ENCODE measurements at places on chromosomes 6 and 20. TPM values are rescaled to one million over a fixed set of nuclear protein-coding genes. Genes with fewer than 3 reads are reported as not detected.

Gene C20orf204
- 0.32 TPM for total RNA-seq

- peak within 1 kb of the TSS; percentile 77 for H3K4me3 ChIP-seq
- peaks cover 10% of the 10 kb centered on the region for H3K4me1 ChIP-seq
These were observed at the start of gene THBD for GRCh38 chr20:23049201-23050075. Gene THBD (minus strand): TSS chr20:23049672. CDS start chr20:23049504, 168 bp downstream.

DNA sequence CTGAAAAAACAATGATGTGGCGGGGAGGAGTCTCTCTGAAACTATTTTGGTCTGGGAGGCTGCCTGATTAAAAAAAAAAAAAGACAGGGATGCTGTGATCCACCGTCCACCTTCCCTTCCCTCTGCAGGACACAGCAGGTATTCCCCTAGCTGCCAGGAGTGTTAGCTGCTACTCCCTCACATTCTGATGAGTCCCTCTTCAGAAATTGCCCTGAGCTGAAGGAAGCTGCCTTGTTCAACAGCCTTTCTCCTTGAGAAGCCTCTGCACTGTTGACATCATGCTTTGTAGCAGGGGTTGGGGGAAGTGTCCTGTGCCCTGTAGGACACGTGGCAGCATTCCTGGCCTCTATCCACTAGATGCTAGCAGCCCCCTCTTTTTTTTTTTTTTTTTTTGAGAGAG lies 71.7 kb upstream of the ZMYND8 start:
- no peak overlapping the region for H3K27ac ChIP-seq
- no peak overlapping the region for H3K4me3 ChIP-seq
- H3K4me1 ChIP-seq = 0 out of 2 replicates have a peak, but pooled peaks cover 5% of the 10 kb centered on the region
- H3K36me3 ChIP-seq = no peaks in the 10 kb centered on the region

Gene RNF39
- total RNA-seq = not detected

Gene CST4
- total RNA-seq = not detected

Gene LY6G5B
- 2.7 TPM for total RNA-seq

DNA sequence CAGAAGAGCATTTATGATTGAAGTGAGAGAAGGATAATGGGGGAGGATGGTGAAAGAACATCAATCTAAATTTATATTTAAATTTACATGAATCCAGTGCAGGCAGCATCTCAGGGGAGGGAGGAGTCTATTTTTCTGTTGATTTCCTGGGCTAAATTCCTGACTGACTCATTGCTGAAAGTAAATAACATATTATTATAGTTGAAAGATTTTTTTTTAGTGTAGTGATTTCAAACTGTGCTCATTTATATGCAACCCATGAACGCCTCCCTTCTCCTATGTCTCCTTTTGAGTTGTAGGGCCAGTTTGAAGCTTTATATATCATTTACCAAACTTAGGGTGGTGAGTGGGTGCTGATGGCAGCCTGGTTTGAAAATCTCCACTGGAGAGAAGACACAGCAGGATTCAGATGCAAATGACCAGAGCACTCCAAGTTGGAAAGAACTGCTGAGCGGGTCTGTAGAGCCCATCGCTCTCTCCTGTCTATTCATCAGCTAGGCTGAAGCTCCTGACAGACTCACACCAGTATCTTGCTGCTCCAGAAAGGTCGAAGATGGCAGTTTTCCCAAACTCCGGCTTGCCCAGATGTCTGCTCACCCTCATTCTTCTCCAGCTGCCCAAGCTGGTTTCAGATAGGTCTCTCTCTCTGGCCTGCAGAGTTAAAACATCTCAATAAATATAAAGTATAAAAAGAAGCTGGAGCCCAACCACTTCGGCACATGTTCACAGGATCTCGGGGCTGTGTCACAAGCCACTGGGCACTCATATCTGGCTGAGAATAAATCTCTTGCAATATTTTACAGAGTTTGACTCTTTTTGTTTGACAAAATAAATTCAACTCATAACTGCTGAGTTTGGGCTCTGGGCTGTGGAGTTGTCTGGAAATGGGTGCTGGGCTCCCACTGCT lies 18.3 kb downstream of the BTN2A1 start:
- peak; percentile 53 for DNase-seq
- no peaks in the 10 kb centered on the region for H3K36me3 ChIP-seq
- no peaks in the 10 kb centered on the region for H3K27me3 ChIP-seq
- H3K27ac ChIP-seq = peak overlapping the region; percentile 14
- H3K4me3 ChIP-seq = no peak overlapping the region

GRCh38 chr6:137202078-137202477 lies 17.1 kb downstream of the IFNGR1 start:
- no peak for DNase-seq
- H3K27me3 ChIP-seq = no peaks in the 10 kb centered on the region
- H3K4me1 ChIP-seq = no peaks in the 10 kb centered on the region
- H3K36me3 ChIP-seq = peaks cover 67% of the 10 kb centered on the region

Gene KCNS1
- total RNA-seq = 0.11 TPM

DNA sequence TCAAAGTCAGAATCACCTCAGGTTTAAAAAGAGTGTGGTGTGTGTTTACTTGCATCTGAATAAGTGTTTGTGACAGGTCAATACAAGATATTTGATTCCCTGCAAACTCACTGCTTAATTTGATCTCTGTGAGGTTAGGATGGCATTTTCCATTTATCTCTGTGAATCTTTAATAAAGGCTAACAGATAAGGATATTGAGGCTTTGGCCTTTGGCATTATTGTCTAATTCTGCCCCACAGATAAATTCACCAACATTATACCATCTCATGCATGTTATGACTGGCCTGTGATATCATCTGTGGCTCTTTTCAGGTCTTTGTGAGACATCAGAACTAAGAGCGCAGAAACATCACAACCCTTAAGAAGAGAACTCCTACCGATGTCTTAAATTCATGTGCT lies 84.7 kb downstream of the TRMT6 start:
- DNase-seq = no peak
- no peaks in the 10 kb centered on the region for H3K36me3 ChIP-seq
- no peaks in the 10 kb centered on the region for H3K27me3 ChIP-seq
- no peak overlapping the region for H3K27ac ChIP-seq

DNA sequence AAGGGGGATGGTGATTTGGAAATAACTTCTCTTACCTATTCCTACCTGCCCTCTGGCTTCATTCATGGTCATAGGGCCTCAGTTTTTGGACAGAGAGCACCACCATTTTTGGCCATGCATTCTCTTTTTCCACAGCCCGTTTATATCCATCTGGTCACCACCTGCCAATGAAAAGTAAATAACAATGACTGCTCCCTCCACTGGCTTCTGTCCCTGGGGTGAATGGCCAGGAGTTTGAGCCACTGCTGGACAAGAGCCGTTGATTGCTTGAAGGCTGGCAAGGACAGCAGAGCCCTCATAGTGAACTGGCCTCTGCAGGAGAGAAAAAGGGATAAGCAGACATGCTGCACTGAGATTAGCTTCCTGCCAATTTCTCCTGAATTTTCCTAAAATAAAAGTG lies 261.8 kb downstream of the ADGB start:
- no peak overlapping the region for H3K4me3 ChIP-seq
- H3K36me3 ChIP-seq = no peaks in the 10 kb centered on the region
- H3K4me1 ChIP-seq = peaks cover 7% of the 10 kb centered on the region
- DNase-seq = no peak
- H3K27me3 ChIP-seq = no peaks in the 10 kb centered on the region

Gene ADGRF4
- total RNA-seq = not detected

Gene ANKRD6
- 1.0 TPM for total RNA-seq

Gene PTK6
- total RNA-seq = 0.13 TPM

DNA sequence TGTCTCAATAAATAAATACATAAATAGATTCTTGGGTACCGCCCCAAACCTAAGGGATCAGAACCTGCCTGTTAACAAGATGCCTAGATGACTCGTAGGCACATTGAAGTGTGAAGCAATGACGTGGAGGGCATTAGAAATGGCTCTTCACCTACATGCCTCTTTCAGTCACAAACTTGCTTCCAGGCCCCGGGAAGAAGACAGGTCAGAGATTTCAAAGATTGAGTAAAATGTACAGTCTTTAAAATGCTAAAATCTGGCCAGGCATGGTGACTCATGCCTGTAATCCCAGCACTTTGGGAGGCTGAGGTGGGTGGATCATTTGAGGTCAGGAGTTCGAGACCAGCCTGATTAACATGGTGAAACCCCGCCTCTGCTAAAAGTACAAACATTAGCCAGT lies 480.8 kb upstream of the JARID2 start:
- DNase-seq = peak; percentile 62
- no peak overlapping the region for H3K27ac ChIP-seq
- no peaks in the 10 kb centered on the region for H3K36me3 ChIP-seq
- no peaks in the 10 kb centered on the region for H3K27me3 ChIP-seq
- H3K4me3 ChIP-seq = no peak overlapping the region
- H3K4me1 ChIP-seq = no peaks in the 10 kb centered on the region

Gene FAM184A
- not detected for total RNA-seq

DNA sequence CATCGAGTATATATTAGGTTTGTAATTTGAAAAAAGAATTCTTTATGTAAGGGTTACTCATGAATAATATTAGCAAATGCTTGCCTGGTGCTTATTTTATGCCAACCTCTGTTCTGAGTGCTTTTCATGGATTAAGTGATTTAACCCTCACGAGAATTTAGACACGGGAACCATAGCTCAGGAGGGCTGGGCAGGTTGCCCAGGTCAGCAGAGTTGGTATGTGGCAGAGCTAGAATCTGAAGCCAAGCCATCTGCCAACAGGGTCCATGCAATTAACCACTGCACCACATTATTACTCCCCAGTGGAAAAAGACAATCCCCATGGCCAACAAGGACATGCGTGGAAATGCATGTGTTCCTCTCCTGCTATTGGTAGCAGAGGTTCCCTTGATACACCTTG lies 345.6 kb downstream of the CDC5L start:
- peaks cover 2% of the 10 kb centered on the region for H3K4me1 ChIP-seq
- H3K36me3 ChIP-seq = no peaks in the 10 kb centered on the region
- no peak overlapping the region for H3K4me3 ChIP-seq
- H3K27ac ChIP-seq = no peak overlapping the region

- H3K27ac ChIP-seq = no peak overlapping the region
- DNase-seq = no peak
- H3K4me3 ChIP-seq = no peak overlapping the region
- H3K36me3 ChIP-seq = no peaks in the 10 kb centered on the region
These were observed 4.8 kb upstream of the MOCS1 start for GRCh38 chr6:39938773-39939654.

Gene F13A1
- not detected for total RNA-seq

DNA sequence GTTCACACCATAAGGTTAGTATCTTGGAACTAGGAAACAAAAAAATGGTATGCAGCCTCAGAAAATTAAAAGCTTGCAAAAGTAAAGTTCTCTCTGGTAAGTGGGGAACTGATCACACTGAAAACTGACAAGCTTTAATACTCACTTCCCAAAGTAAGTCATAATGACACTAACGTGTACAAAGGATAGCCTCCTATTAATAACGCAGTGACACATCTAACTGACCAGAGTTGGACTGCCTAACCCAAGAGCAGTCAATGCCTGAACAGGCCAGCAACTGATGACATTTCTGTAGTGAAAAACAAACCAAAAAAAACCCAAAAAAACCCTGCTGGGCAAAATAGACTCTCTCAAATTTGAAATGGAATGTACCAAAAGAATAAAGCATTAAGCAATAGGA lies 30.7 kb downstream of the CHD6 start:
- peak; percentile 27 for DNase-seq
- peaks cover 17% of the 10 kb centered on the region for H3K4me1 ChIP-seq
- H3K36me3 ChIP-seq = no peaks in the 10 kb centered on the region
- no peaks in the 10 kb centered on the region for H3K27me3 ChIP-seq
- no peak overlapping the region for H3K4me3 ChIP-seq
- H3K27ac ChIP-seq = no peak overlapping the region

Gene TP53RK
- 24.1 TPM for total RNA-seq

Gene NHSL1
- 6.2 TPM for total RNA-seq

Gene TNNC2
- total RNA-seq = not detected

DNA sequence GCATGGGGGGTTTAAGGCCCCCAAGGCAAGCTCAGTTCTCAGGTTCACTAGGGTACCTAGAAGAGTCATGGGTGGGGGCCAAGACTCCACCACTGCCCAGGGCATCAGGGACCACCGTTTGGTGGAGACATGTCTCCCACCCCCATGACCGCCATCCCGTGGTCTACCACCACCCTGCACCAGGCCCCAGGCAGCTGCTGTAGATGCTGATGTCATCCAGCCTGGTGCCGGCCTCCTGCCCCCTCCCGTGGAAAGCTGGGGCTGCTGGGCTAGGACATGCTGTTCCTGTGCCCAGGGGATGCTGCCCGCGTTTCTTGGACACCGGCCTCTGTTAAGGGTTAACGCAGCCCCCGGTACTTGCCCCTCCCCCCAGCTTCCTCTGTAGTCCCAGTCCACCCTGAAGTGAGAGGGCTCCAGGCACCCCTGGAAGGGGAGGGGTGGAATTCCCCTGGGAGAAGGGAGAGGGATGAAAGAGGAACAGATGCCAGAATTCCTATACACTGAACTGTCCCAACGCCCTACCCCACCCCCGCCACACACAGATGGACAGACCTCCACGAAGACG lies 587 bp downstream of the IP6K3 start:
- H3K4me3 ChIP-seq = no peak overlapping the region
- 0 out of 2 replicates have a peak, but pooled peaks cover 6% of the 10 kb centered on the region for H3K27me3 ChIP-seq
- H3K36me3 ChIP-seq = no peaks in the 10 kb centered on the region
- peak; percentile 77 for DNase-seq
- H3K4me1 ChIP-seq = peaks cover 15% of the 10 kb centered on the region
- H3K27ac ChIP-seq = no peak overlapping the region

Gene VNN1
- total RNA-seq = not detected

DNA sequence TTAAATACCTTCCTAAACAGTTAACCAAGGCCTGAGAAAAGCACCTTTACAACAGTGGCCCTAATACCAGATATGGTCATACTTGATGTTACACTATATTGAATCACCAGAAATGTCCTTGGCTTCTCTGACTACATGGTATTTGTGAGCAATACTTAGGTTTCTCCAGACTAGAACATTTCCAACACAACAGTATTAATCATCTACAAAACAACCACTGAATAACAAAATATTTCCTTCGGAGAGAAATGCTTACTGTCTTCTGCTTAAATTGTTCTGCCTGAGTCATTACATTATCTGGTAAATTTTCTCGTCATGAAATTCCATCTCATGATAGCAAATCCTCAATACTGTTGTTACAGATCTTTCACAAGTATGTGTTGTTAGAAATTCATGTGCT lies 252.9 kb upstream of the RUNX2 start:
- H3K27ac ChIP-seq = peak overlapping the region; percentile 87
- no peaks in the 10 kb centered on the region for H3K27me3 ChIP-seq
- H3K36me3 ChIP-seq = no peaks in the 10 kb centered on the region
- 0 out of 2 replicates have a peak overlapping the region, but pooled peaks have one; percentile 21 for H3K4me3 ChIP-seq
- peak; percentile 95 for DNase-seq

DNA sequence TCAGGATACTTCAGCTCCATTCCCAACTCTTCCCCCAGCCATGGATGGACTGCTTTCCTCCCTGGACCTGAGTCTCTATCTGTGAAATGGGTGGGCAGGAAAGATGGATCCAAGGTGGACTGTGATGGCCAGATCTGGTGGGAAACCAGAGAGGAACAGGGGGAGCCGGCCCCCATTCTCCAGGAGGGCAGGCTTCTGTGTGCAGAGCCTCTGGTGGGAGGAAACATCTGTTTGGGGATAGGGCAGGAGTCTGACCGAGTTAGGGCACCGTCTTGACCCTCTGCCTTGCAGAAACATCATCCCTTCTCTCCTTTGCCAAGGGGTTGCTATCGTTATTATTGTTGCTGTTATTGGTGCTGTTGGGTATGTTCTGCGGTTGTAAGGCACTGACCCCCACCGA lies 91.5 kb downstream of the TOX2 start:
- DNase-seq = no peak
- H3K27me3 ChIP-seq = no peaks in the 10 kb centered on the region
- H3K4me1 ChIP-seq = no peaks in the 10 kb centered on the region
- H3K27ac ChIP-seq = no peak overlapping the region
- H3K4me3 ChIP-seq = no peak overlapping the region

Gene RNF182
- total RNA-seq = 2.3 TPM

Gene HCRTR2
- total RNA-seq = not detected

GRCh38 chr6:25640446-25640845 lies 11.6 kb upstream of the SCGN start:
- no peaks in the 10 kb centered on the region for H3K4me1 ChIP-seq
- H3K4me3 ChIP-seq = no peak overlapping the region
- no peak for DNase-seq
- no peaks in the 10 kb centered on the region for H3K36me3 ChIP-seq
- no peak overlapping the region for H3K27ac ChIP-seq

Measured in GM23248 (cell line).